ENCODE measurements at places on chromosomes 7 and 10. TPM values are rescaled to one million over a fixed set of nuclear protein-coding genes. Genes with fewer than 3 reads are reported as not detected.

Gene PTPRZ1
- total RNA-seq = 31.5 TPM

Gene SPDYE6
- not detected for total RNA-seq

Gene TRUB1
- 34.6 TPM for total RNA-seq

Gene UCN3
- not detected for total RNA-seq

- no peak for DNase-seq
Observed at GRCh38 chr7:109387530-109387929, 817.9 kb downstream of the DNAJB9 start.

GRCh38 chr7:36792421-36792820 lies 68.1 kb upstream of the AOAH start:
- no peak for DNase-seq

- no peak for DNase-seq
Observed at GRCh38 chr7:17274551-17275245, 23.8 kb upstream of the AHR start.

DNA sequence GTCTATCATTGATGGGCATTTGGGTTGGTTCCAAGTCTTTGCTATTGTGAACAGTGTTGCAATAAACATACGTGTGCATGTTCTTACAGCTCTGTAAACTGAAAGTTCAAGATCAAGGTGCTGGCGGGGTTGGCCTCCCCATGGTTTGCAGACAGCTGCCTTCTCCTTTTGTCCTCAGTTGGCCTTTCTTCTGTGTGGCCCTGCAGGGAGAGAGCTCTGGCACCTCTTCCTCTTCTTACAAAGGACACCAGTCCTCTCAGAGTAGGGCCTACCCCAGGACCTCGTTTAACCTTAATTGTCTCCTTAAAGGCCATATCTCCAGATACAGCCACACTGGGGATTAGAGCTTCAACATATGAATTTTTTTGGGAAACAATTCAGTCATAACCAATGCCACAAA lies 462.7 kb downstream of the TCERG1L start:
- DNase-seq = no peak

DNA sequence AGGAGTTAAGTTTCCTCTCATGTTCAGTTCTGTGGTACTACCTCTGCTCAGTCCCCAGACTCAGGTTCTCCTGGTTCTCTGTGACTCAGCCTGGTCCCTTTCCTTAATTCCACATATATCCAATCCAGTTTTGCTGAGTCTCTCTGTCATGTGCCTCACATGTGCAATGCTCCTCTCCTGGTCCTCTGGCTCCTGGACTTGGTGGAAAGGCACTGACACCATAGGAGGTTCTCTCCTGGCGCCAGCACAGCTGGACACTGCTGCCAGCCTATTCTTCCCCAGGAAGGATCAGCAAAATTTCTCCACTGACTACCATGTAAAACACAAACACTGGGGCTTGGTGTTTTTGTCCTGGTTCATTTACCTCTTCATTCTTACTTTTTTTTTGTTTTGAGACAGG lies 27.8 kb downstream of the GLUD1 start:
- DNase-seq = no peak

GRCh38 chr10:82377608-82378007 lies 502.6 kb downstream of the NRG3 start:
- peak; percentile 13 for DNase-seq

- DNase-seq = peak; percentile 84
Observed at GRCh38 chr7:11726794-11727155, 105.2 kb downstream of the THSD7A start.

GRCh38 chr7:28069388-28069787 lies 111.2 kb downstream of the JAZF1 start:
- DNase-seq = no peak

DNA sequence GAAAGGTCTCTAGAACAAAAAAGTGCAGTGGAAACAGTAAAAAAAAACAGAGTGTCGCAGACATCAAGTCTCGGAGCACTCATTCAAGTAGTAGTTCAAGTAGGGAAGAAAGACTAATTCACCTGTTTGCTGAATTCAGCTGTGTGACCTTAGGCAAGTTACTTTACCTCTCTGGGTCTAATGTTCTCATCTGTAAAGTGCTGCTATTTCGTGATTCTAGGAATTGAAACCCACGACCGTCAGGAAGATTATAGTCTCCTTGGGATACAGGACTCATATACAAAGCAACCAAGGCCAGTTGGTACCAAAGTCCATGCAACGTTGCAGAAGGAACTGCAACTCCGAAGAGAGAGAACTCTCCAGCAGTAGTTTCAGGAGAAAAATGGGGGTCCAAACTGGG lies 26.1 kb downstream of the PRKCQ start:
- DNase-seq = no peak

GRCh38 chr7:101547022-101547915 lies 81.8 kb downstream of the MYL10 start:
- DNase-seq = no peak

- no peak for DNase-seq
Observed at GRCh38 chr10:63744060-63744941, 223.1 kb downstream of the REEP3 start.

DNA sequence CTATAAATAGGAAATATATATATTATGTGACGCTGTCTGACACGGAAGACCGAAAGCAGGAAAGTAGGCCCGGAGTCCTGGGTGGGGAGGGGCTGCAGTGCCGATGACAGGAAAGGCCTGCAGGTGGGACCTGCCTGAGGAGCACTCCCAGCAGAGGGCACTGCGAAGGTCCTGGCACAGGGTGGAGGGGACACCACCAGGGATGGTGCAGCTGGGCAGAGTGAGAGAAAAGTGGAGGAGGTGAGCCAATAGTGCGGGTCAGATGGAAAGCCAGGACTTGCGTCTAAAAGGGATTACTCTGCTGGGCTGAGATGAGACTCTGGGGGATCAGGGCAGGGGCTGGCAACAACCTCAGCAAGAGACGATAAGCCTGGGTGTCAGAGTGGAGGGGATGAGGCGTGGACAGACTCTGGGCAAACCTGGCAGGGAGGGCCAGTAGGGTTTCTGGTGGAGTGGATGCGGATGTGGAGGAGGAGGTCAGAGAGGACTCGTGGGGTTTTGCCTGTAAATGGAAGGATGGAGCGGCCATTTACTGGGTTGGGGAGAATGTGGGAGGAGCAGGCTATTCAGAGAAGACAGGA lies 118.2 kb upstream of the ZNF746 start:
- DNase-seq = no peak

GRCh38 chr10:75475460-75476182 lies 44.2 kb downstream of the LRMDA start:
- DNase-seq = peak; percentile 64

DNA sequence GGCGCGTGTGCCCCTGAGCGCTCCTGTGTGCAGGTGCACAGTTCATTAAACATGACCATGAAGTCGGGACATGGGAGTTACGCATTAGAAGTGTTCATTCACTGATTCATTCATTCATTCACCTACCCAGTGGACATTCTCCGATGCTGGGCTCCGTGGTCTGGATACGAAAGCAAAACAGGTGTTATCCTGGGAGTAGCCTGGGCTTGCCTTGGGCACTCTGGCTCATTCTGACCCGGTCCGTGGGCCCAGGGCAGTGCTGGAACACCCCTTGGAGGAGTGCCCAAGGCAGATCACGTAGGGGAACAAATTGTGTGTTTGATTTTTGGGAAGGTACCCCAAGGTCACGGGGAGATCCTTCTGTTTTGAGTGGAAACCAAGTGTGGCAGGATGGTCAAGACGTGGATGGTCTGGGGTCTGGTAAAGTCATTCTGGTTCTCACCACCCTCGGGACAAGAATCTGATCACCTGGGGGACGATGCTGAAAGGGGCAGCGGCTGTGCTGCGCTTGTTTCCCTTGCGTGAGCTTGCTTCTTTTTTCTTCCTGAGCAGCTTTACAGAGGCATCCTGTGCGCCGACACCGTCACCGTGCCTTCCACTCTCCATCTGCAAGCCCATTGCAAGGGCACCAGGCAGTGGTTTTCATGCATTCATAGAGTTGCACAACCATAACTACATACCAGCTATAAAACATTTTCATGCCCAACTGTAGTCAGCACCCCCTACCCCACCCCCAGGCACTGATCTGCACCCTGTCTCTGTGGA lies 10.1 kb downstream of the ELFN1 start:
- no peak for DNase-seq
